ENCODE measurements at places on chromosomes 11 and 22.

DNA sequence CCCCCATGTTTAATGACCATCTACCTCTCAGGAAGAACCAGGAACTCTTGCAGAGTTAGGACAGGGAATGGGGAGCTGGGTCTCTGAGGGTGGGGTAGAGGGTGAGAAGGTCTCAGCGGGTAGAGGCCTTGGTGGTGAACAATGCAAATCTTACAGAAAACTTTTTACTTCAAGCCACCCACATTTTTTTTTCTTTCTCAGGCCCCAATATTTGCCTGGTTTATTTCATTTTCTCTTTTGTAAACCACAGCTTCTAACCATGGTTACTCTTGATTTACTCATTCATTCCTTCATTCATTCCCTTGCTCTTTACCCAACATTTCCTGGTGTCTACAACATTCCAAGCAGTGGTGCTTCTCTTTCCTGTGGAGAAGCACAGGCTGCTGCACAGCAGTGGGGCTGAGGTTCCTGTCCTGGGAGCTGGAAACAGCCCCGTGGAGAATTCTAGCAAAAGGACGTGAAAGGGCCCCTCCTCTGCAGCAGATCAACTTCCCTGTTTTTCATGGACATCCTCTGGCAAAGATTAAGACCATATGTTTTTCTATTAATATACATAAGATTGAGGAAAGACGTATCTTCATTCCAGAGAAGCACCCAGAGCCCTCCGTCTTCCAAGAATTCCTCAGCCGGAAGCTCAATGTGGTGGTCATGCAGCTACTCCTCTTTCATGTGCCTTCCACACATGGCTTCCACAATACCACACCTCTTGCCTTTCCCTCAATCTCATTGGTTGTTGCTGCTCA lies 224.4 kb upstream of the SESN3 start:
- DNase-seq, result no peak

- DNase-seq, result no peak
Measured at GRCh38 chr11:57647960-57648800, 1.5 kb downstream of the YPEL4 start.

- no peak for DNase-seq
Measured at GRCh38 chr11:58513747-58514367, 6.0 kb upstream of the OR5B21 start.

DNA sequence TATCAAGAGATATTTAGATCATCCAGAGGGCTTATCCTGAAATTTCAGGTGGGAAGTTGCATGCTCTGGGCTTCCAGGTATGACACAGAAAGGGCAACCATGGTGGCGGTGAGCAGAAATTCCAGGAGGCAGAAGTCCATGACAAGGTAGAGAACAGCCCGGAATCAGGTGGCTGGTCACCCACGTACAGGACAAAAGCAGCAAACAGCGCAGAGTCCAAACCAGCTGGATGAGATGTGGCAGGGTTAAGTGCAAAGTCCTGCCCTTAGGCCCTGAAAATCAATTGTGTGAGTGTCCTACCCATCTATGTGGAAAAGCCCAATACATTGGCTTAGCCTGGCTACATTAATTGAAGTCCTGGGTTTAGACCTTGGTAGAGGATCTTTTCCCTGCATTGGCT lies 11.6 kb downstream of the PPFIBP2 start:
- no peak for DNase-seq

- DNase-seq, result no peak
Measured at GRCh38 chr11:133518702-133519264, 13.5 kb downstream of the OPCML start.

GRCh38 chr11:61049063-61049377 lies 53.3 kb upstream of the CD5 start:
- no peak for DNase-seq

- DNase-seq, result no peak
Measured at GRCh38 chr11:125513705-125514265, 17.7 kb upstream of the FEZ1 start.

DNA sequence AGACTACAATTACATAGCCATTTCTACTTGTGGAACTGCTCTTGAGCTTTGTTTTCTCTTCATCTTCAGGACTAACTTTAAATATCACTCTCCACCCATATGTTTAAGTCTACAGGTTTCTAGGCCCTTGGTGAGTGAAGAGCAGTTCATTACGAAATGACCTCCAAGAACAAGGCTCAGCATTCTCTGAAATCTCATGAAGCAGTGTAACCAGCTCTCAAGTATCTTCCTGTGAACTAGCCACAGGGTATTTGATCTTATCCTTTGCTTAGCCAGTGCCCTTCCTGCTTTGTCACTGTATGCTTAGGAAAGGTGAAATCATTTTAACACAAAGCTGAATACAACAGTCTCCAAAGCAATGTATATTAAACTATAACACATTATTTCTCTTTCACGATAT lies 20.4 kb upstream of the LYVE1 start:
- no peak for DNase-seq

GRCh38 chr22:35170716-35171697 lies 86.3 kb upstream of the HMGXB4 start:
- DNase-seq, result no peak

GRCh38 chr11:2728663-2729332 lies 29.0 kb upstream of the KCNQ1OT1 start:
- DNase-seq, result no peak

DNA sequence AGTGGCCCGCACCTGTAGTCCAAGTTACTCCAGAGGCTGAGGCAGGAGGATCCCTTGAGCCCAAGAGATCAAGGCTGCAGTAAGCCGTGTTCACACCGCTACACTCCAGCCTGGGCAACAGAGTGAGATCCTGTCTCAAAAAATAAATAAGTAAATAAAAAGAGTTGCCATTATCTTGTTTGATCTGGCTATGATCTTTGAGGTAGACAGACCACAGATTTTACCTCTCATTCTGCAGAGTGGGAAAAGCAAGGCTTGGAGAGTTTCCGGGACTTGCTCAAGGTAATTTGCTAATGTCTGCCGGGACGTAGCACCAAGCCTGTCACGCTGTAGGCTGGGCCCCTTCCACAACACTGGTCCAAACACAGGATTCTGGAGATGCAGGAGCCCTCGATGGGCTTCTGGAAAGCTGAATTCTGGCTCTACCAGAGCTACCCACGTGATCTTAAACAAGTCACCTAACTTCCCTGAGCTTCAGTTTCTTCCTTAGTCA lies 6.8 kb downstream of the GRAP2 start:
- DNase-seq, result no peak

GRCh38 chr22:45314786-45315185 lies 5.1 kb downstream of the FAM118A start:
- no peak for DNase-seq

DNA sequence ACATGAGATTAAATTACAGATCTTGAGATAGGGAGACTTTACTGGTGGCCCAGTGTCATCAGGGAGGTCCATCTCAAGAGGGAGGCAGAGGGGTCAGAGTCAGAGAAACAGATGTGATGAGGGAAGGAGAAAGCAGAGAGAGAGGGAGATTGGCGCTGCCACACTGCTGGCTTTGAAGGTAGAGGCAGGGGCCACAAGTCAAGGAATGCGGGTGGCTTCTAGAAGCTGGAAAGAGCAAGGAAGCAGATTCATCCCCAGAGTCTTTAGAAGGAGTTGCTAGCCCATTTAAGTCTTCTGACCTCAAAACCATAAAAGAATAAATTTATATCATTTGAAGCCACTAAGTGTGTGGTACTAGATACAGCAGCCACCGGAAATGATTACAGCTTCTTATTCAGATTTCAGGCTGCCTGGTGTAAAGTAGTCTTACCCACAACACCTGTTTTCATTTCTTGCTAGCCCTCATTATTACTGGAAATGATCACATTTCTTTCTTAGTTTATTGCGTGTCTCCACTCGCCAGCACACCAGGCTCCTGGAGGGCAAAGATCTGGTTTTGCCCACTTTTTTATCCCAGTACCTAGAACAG lies 12.6 kb upstream of the SERPINH1 start:
- no peak for DNase-seq

DNA sequence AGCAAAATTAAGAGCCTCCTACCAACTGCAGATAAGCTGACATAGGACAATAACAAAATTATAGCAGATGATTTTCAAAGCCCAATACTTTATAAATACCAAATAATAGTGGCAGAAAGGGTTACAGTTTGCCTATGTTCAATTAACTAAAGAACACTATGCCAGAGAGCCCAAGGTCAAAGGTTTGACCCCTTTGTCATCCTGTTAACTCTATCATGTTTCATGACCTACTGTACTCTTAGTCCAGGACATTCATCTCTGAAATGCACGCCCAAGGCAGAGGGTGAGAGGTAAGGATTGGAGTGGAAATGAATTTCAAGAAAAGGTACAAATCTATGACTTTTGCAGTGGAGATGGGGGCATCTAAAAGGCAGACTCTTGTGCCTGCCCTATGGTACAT lies 70.6 kb downstream of the DDIAS start:
- no peak for DNase-seq

DNA sequence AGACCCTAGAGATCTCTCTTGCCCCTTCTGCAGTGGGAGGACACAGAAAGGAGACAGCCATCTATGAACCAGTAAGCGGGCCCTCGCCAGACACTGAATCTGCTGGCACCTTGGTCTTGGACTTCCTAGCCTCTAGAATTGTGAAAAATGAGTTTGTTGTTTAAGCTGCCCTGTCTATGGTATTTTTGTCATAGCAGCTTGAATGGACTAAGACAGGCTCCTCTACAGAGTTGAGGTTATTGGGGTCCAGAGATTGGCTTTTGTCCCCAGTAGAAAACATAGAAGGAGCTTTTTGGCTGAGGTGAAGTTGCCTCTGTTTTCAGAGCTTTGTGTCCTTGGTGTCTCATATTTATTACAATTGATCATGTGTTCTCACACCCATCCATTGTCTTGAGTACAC lies 77.2 kb downstream of the STIM1 start:
- DNase-seq, result no peak

- DNase-seq, result no peak
Measured at GRCh38 chr11:126355926-126356897, 726 bp downstream of the ST3GAL4 start.

DNA sequence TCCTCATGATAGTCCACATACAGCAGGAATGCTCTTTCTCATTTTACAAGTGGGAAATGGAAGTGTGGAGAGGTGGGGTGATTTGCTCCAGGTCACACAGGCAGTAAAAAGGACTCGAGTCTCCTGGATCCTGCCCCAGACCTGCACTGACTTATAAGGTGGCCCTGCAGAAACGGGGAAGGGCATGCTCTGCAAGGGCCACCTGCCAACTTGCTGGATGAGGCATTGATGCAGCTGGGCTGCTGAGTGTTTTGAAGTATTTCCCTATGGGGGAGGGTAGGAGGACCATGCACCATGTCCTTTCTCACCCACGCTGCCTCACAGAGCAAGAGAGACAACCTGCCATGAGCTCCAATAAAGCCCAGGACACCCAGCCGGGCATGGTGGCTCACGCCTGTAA lies 36.9 kb downstream of the OR6Q1 start:
- no peak for DNase-seq

- DNase-seq, result no peak
Measured at GRCh38 chr11:113481226-113481625, 6.0 kb upstream of the DRD2 start.

GRCh38 chr11:20363149-20363499 lies 390 bp upstream of the HTATIP2 start:
- DNase-seq, result no peak

DNA sequence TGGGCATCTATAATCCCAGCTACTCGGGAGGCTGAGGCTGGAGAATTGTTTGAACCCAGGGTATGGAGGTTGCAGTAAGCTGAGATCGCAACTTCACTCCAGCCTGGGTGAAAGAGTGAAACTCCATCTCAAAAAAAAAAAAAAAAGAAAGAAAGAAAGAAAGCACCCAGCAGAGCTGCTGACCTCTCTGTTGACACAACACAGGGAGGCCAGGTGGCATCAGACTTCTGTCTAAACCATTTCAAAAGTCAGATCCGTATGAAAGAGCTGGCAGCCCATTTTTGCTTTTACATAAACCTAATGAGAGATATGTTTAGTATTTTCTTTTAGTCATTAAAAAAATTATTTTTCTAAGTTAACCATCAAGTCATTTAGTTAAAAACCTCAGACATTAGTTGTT lies 64.4 kb upstream of the RRM1 start:
- DNase-seq, result no peak

DNA sequence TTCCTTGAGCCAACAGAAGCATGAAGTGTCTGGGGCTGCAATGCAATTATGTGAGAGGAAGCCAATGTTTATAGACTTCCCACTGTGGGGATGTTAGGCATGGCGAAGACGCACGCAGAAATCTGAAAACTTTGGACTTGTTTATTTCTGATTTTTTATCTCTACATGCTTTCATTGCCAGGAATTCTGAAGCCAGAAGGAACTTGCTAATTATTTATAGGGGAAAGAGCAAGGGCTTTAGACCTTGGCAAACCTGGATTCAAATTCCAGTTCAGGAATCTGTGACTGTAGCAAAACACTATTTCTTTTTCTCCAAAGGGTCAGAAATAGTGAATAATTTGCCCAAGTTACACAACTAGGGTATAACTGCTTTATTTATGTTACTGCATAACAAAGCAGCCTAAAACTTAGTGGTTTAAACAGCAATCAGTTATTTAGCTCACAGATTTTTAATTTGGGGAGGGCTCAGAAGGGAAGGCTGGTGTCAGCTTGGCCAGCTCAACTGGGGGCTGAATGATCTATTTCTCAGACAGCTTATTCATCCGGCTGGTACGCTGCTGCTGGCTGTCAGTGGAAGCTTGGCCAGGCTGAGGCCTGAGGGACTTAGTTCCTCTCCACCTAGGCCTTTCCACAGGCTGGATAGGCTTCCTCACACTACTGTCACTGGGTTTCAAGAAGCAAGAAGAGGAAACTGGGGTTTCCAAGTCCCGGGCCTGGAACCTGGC lies 1.9 kb upstream of the OR6Q1 start:
- DNase-seq, result no peak

DNA sequence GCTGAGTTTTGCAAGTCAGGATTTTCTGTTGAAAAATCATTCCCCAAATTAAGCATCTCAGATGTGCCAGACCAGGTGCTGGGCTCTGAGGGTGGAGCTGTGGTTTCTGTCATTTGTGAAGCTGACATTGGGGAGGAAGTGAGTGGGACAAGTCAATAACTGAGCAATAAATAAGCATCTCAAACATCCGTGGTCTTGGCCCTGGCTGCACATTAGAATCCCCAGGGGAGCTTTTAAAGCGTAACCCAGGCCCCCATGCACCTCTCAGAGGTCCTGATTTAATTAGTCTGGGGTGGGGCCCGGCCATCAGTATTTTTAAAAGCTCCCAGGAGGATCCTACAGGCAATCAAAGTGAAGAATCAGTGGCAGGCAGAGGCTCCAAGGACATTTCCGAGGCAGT lies 420.0 kb downstream of the MN1 start:
- no peak for DNase-seq

- no peak for DNase-seq
Measured at GRCh38 chr11:11081288-11081687, 223.4 kb upstream of the ZBED5 start.

GRCh38 chr11:128153697-128154048 lies 433.7 kb downstream of the ETS1 start:
- no peak for DNase-seq

All from activated T-helper 1 cell treated with Interleukin-2 at 50 U/mL for 16 hours (primary cell).